ENCODE measurements at places on chromosomes 6 and 20. TPM values are rescaled to one million over a fixed set of nuclear protein-coding genes. Genes with fewer than 3 reads are reported as not detected.

The IRF4 gene
- 0.05 TPM for polyA plus RNA-seq

The MICB gene
- 0.23 TPM for polyA plus RNA-seq

The LY86 gene
- polyA plus RNA-seq: 0.38 TPM

The B4GALT5 gene
- polyA plus RNA-seq: 5.1 TPM

The C6orf52 gene
- 0.80 TPM for polyA plus RNA-seq

The RIPOR2 gene
- polyA plus RNA-seq: 0.38 TPM

All from pancreas (tissue), 10 donors.